ENCODE measurements at places on chromosomes 6 and 20. TPM values are rescaled to one million over a fixed set of nuclear protein-coding genes. Genes with fewer than 3 reads are reported as not detected.
A peak's percentile ranks its signal among the peaks of the same experiment; 100 is the strongest.

GCNT2 gene
- total RNA-seq = 8.9 TPM

DNA sequence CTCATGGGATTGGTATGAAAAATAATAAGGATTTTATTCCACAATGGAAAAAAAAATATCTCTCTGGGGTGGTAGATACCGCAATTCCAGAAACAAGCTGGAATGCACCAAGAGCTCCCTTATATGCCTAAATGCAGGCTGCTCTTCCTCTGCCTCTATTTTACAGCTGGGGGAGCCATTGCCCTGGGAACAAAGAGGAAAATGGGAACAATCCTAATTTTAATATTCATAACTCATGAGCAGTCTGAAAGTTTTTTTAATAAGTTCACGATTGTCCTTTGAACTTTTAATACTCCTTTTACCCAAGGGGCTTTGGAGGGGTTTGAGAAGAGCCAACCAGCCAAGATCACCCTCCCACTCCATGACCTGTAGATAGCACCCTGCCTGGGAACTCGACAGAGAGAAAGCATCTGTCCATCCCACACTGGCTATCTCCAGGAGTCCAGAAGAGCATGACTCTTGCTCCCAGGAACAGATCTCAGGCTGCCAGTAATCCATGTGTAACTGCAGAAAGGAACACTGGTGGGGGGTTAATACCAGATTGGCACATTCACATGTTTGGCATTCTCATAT lies 74.7 kb downstream of the CD83 start:
- no peak for DNase-seq

- peak; percentile 4 for DNase-seq
These were observed 11.4 kb upstream of the GRM4 start for GRCh38 chr6:34157236-34157830.

DNA sequence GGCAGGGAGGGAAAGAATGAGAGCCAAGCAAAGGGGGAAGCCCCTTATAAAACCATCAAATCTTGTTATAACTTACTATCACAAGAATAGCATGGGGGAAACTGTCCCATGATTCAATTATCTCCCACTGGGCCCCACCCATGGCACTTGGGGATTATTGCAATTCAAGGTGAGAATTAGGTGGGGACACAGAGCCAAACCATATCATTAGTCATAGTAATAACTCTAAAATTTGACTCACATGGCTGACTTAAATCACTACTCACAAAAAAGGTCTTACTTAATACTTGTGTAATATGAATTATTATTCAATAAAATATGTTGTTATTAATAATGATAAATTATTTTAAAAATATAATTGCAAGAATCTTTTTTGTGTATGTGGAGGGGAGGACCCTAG lies 178.1 kb upstream of the TCF21 start:
- DNase-seq = no peak

DNA sequence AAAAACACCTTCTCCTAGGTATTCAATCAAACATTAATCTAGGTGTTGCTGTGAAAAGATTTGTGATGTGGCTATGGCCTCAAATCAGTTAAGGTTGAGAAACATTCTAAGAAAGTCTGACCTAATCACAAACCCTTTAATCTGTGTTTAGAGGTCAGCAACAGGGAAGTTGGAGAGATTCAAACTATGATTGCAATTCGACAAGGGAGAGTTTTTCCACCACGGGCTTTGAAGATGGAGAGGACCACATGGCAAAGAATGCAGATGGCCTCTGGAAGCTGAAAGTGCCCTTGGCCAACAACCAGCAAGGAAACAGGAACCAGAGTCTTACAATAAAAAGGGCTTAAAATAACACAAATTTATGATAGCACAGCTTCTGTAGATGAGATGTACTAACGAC lies 29.6 kb upstream of the LGSN start:
- DNase-seq = no peak
